MCF 10A (cell line): ENCODE measurements at places on chromosomes 7 and 10.

DNA sequence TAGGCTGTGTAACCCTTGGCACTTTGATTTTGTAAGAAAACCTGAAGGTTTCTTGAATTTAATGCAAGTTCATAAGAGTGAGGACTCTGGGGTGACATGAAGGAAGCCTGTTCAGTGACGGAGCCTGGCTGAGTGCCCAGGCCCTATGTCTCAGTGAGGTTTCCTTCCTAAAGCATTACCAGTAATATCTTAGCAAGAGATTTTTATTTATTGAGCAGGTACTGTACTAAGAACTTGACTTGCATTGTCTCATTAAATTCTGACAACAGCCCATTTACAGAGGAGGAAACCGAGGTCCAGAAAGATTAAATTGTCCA lies 197.2 kb downstream of the HECW1 start:
- DNase-seq = no peak
- no peak overlapping the region for H3K4me3 ChIP-seq
- H3K4me1 ChIP-seq = peaks cover 5% of the 10 kb centered on the region
- no peaks in the 10 kb centered on the region for H3K36me3 ChIP-seq
- H3K27me3 ChIP-seq = no peaks in the 10 kb centered on the region

DNA sequence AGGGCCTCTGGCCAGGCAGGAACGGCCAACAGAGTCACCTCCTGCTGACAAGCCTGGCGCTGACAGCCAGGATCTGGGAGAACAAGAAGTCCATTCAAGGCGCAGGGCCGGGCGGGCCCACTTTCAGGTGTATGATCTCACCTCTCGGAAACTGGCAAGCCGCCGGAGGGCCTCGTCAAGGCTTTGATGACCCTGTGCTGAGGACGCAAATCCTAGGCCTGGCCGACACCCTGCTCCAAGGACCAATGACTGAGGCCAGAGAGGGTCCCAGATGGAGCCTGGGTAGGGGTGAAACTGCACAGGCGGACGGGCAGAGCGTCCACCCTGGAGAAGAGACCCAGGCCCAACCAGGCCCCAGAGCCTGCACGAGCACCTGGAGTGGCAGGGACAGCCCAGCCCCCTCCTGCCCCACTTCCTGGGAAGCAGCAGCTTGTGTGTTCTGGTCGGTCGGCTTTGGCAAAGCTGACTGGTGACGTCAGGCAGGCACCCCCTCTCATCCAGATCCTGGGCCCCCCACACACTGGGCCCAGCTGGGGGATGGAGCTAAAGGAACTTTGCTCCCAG lies 30.6 kb downstream of the MYL10 start:
- no peak overlapping the region for H3K4me3 ChIP-seq
- H3K4me1 ChIP-seq = no peaks in the 10 kb centered on the region
- no peak for DNase-seq
- no peaks in the 10 kb centered on the region for H3K27me3 ChIP-seq
- H3K27ac ChIP-seq = no peak overlapping the region
- H3K36me3 ChIP-seq = no peaks in the 10 kb centered on the region

DNA sequence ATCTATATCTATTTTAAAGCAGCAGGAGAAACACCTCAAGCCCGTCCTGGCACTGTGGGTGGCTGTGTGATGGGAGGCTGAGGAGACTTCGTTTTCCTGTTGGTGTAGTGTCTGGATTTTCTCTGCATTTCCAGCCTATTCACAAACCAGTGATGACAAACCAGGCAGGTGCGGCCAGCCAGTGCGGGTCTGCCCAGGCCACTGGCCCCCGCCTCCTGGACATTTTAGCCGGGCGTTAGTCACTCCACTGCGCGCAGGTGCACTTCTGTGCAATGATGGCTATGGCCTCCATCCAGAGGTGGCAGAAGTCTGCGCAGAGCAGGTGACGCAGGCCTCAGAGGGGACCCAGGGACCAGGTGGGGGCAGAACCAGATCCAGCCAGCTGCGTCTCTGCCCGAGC lies 64.9 kb upstream of the PITRM1 start:
- no peak for DNase-seq
- no peaks in the 10 kb centered on the region for H3K27me3 ChIP-seq
- H3K36me3 ChIP-seq = no peaks in the 10 kb centered on the region
- H3K4me3 ChIP-seq = no peak overlapping the region
- peaks cover 5% of the 10 kb centered on the region for H3K4me1 ChIP-seq

GRCh38 chr7:43004082-43004481 lies 71.9 kb downstream of the MRPL32 start:
- no peaks in the 10 kb centered on the region for H3K36me3 ChIP-seq
- H3K27me3 ChIP-seq = no peaks in the 10 kb centered on the region
- H3K27ac ChIP-seq = no peak overlapping the region
- H3K4me3 ChIP-seq = no peak overlapping the region
- DNase-seq = no peak

GRCh38 chr7:141702047-141702567 lies at the start of gene DENND11:
DENND11 (minus strand) TSS chr7:141702166; CDS start chr7:141702153, 13 bp downstream.
- peak; percentile 44 for DNase-seq
- no peaks in the 10 kb centered on the region for H3K36me3 ChIP-seq
- no peak within 1 kb of the TSS for H3K27ac ChIP-seq
- H3K27me3 ChIP-seq = no peaks in the 10 kb centered on the region
